ENCODE measurements at places on chromosomes 5 and 9. TPM values are rescaled to one million over a fixed set of nuclear protein-coding genes. Genes with fewer than 3 reads are reported as not detected.

- DNase-seq, result no peak
Measured at GRCh38 chr9:86281593-86282076, 703 bp downstream of the ISCA1 start.

DNA sequence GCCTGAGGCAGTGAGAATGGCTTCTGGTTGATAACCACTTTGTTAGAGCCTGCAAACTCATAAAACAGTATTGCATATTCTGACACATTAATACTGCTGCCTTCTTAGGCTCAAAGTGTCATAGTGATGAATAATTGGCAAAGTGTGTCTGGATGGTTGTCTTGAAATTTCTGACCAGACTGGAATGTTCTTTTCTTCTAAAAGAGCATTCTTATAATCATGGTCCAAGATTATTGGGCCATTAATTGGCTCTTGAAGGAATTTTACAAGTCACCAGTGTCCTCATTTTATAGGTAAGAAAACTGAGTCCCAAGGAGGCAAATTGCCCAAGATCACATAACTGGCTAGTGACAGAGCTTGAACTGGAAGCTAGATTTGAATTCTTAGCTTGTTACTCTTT is 111.7 kb downstream of the PCSK1 start:
- no peak for DNase-seq

Gene HINT1
- 222 TPM for total RNA-seq

GRCh38 chr5:146051678-146052077 is 53.7 kb downstream of the PLAC8L1 start:
- DNase-seq, result no peak

Gene PDE4D
- total RNA-seq, result 1.1 TPM

DNA sequence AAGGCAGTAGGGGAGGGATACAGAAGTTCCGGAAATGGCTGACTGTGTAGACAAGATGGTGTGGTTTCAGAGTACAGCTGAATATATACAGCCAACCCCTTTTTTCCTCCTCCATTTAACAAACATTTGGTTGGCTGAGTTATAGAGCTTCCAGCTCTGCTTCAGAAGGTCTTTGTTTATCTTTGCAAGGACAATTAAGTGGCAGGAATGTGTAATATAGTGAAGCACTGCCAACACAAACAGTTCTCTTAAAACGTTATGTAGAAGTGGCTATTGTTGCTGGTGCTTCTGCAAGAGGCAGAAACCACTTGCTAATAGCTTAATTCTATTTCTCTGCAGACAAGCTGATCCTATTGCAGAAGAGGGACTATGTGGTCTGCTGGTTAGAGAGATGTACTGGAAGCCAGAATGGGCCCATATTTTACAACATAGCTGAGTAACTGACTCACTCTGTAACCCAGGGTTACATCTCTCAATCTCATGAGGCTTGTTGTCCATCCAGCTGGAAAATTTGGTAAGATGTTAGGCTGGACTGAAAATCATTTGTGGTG is 62.7 kb upstream of the OSMR start:
- no peak for DNase-seq

- DNase-seq, result no peak
Measured at GRCh38 chr5:61279725-61280124, 52.3 kb upstream of the ZSWIM6 start.
